ENCODE measurements at places on chromosomes 3 and 15.
A peak's percentile ranks its signal among the peaks of the same experiment; 100 is the strongest.

- no peak for DNase-seq
Measured at GRCh38 chr3:72015463-72015862, 230.5 kb upstream of the PROK2 start.

DNA sequence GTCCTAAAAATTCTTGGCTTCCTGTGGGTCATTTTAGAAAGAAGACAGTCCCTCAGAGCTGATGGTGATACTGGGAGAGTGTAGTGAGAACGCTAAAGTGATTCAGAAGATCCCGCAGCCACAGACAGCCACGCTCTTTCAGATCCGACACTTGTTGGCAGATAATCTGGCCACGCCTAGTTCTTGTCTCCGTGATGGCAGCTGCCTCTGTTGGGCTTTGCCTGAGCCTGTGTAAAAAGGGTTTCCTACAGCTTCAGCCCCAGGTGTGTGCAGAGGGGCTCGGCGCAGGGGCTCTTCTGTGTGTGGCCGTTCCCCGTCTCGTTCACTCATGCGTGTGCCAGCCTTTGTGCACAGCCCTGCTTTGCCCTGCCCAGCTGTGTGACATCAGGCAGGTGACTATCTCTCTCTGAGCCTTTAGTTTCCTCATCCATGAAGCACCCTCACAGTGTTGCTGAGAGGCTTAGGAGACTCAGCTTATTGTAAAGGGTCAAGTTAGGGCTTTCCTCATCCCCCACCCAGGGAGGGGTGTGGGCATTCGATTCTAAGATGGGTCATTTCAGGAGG is 6.3 kb downstream of the IRAK2 start:
- no peak for DNase-seq

- DNase-seq = no peak
Measured at GRCh38 chr15:74786551-74787165, 4.8 kb downstream of the CSK start.

GRCh38 chr15:58840048-58840447 is 68.9 kb downstream of the MINDY2 start:
- no peak for DNase-seq

- no peak for DNase-seq
Measured at GRCh38 chr15:95608371-95608770, 722.1 kb upstream of the NR2F2 start.

DNA sequence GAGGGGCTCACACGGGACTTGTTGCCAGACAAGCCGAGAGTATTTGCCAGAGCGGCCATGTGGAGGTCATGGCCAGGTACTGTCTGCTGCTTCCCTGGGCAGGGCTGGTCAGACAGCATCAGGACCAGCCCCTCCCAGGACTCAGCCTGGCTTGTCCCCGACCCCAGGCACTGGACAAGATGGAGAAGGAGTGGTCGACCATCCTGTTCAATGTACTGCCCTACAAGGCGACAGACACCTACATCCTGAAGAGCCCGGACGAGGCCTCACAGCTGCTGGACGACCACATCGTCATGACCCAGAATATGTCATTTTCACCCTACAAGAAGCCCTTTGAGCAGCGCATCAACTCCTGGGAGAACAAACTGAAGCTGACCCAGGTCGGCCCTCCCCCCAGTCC is 38.6 kb downstream of the DNAH1 start:
- no peak for DNase-seq

GRCh38 chr3:149332227-149332765 is 1.1 kb downstream of the TM4SF18 start:
- no peak for DNase-seq

GRCh38 chr3:128240232-128240631 is 87.0 kb downstream of the EEFSEC start:
- DNase-seq = no peak

- no peak for DNase-seq
Measured at GRCh38 chr3:154168998-154169795, 48.0 kb downstream of the ARHGEF26 start.

DNA sequence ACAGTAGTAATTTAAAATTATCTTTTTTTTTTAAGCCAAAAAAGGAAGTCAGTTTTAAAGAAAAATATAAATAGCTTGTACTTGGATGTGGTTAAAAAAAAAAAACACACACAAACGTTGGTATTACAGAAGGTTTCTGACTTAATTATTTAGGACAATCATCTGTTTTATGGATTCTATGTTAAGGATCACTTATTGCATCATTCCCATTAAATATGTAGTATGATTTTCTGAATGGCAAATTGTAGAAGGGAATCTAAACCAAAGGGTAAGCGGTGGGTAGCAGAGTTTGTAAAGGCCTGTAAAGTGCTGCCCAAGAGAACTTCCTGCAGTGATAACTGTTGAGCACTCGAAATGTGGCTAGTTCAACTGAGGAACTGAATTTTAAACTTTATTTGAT is 8.0 kb downstream of the SENP2 start:
- no peak for DNase-seq

DNA sequence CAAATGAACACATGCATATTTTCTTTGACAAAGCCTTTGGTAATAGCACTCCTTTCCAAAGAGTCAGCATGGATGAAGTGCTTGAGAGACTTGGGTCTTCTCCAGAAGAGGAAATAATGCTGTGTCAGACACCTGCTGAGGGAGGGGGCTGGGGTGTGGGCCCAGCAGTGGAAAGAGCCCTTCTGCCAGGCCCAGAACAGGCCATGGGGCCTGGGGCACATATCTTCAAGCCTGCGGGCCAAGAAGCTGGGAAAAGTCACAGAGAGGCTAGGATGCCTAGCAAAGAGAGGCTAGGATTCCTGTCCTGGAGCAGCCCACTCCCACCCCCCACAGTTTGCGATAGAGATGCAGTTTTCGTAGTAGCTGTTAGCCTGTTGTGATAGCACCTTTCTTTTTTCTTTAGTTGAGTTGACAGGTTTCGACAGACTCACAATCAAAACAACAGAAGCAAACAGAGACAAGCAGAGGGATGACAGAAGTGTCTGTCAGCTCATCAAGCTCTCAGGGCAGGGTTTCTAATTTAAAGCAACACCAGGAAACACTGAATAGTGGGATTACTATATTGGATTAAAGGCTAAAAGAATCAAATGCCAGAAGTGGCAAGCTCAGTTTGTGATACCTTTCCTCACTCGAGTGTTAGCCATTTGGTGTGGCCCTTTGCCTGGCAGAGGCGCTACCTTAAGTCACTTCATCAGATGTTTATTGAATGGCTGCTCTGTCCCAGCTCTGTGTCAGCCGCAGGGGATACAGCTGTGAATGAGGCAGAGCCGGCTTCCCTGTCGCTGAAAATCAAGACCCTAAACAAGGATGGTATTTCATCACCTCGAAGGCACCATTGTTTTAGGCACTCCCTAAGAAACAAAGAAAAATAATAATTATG is 19.0 kb downstream of the CMTM7 start:
- DNase-seq = no peak

GRCh38 chr3:58009026-58009748 is 965 bp downstream of the FLNB start:
- DNase-seq = no peak

- DNase-seq = no peak
Measured at GRCh38 chr15:80026310-80026709, 33.2 kb upstream of the ZFAND6 start.

- DNase-seq = no peak
Measured at GRCh38 chr3:105094588-105094987, 272.1 kb upstream of the ALCAM start.

GRCh38 chr3:165859061-165859460 is 21.8 kb upstream of the BCHE start:
- DNase-seq = no peak

DNA sequence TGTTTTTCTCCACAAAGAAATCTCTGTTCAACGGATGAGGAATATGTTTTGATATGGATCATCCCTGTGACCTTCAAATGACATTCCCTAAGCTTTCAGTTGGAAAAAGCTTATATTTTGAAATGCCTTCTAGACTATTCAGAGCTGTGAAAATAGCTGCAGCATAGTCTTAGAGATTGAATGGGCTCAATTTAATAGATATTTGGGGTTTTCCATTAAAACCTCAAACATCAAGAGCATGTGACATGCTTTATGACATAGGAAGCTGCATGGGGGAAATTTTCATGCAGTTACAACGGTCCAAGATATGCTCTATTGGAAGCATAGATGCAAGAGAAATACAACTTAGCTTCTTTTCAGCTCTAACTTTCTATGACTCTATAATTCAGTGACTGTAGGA is 102.8 kb downstream of the LSAMP start:
- DNase-seq = no peak

DNA sequence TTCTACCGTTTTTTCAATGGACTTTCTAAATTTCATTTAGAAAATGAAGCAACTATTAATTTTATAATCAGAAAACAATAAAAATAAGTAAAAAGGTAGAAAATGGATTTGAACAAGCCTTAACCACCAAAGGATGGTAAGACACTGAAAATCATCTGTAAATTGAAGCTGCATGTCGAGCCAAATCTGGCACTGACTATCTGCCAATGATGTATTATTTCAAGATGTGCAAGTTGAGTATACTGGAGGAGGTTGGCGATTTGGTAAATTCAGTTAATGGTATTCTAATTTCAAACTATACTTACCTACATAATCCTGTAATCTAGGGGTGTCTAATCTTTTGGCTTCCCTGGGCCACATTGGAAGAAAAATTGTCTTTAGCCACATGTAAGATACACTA is 93.5 kb downstream of the FMN1 start:
- no peak for DNase-seq

DNA sequence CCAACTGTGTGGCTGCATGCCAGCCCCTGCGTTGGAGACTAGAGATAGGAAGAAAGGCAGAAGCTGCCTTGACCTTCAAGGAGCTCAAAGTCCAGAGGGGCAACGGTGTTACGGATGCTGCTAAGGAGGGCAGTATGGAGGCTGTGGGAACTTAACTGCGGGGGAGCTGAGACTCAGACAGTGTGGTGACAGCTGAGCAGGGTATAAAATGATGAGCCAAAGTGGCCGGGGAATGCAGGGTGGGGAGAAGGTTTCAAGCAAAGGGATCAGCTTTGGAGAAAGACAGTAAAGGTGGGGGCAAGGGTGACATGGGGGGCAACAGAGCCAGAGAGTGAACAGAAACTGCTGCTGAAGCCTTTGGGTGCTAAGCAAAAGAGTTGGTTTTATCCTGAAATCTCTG is 6.2 kb upstream of the CYP1A2 start:
- no peak for DNase-seq

GRCh38 chr3:55434789-55435188 is 52.3 kb downstream of the WNT5A start:
- DNase-seq = no peak

DNA sequence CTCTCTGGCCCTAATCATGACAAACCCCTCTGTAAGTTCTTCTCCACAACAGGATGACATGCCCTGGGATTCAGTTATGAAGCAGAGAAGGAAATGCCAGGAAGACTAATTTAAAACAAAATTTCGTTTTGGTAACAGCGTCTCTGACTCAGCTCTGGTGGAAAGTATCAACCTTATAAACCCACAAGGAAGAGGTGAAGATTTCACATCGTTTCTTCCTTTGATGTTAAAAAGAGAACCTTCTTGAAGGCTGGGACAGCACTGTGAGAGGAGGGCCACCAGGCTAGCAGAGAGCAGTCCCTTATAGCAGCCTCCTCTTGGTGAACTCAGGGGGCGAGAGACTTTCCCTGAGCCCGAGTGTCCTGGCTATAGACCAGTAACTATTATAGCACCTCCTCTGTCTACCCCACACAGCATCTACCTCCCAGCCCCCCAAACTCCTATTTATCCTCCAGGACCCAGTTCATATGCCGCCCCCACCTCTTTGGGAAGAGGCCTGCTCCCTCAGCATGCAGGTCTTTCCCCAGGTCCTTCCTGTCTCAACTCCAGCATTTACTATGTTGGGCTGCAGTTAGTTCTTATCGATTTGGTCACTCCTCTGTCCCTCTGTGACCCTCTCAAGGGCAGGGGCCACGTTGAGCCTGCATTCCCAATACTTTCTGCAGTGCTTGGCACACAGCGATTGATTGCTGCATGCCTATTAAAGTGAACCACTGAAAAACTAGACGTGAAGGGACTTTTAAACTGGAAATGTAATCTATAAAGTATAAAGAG is 321.5 kb upstream of the ICE2 start:
- no peak for DNase-seq

DNA sequence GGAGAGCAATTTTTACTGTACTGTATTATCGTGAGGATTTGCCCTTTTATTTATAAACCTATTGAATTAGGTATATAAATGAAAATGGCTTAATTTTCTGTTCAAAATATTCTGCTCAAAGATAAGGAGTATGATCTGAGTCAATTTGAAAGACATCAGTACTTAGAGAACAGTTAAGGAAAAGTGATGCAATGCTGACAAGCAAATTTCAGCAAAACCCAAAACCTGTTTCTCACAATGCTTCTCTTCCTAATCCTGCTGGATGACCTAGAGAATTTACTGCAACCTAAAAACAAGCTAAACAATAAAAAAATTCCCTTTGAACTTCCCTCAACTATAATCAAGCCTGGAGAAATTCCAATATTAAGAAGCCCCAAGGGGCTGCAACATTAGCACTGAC is 82.7 kb downstream of the RFX7 start:
- no peak for DNase-seq

DNA sequence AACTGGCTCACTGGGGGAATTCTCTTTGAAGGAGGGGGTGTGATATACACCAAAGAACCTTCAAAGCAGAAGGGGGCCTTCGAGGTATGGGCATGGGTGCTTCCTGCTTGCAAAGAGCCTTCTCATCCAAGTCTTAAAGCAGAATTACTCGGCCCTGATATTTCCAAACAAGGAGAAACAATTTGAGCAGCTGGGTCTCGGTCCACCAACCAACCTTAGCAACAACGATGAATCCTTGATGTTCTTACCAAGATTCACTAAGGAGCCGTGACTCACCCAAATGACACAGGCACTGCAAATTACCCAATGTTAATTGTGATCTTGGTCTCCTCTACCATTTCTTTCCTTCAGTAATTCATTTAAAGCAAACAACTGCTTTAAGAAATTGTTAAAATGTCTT is 7.7 kb downstream of the HOMER2 start:
- no peak for DNase-seq

GRCh38 chr15:56821721-56822425 is 88.6 kb upstream of the ZNF280D start:
- DNase-seq = peak; percentile 1

DNA sequence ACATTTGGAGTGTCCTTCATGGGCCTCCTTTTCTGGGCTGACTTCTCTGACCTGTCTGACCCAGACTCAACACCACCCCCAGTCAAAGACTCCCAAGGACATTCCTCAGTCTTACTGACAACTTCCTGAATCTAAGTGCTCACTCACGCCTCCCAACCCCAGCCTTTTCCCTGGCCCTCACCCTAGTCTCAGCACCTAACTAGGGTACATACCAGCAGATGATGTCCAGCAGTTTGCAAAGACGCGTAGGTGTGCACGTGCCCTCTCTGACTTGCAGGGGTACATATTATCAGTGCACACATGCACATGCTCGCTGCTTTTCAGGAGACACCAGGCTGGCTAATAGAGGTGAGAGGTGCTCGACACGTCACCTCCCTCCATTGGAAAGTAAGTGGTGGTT is 38.7 kb upstream of the SLCO2A1 start:
- no peak for DNase-seq

All from NCI-H1930 (cell line).